ENCODE measurements at places on chromosomes 11 and 22.

- DNase-seq, result no peak
These were observed 29.3 kb upstream of the CABP7 start for GRCh38 chr22:29690476-29690875.

DNA sequence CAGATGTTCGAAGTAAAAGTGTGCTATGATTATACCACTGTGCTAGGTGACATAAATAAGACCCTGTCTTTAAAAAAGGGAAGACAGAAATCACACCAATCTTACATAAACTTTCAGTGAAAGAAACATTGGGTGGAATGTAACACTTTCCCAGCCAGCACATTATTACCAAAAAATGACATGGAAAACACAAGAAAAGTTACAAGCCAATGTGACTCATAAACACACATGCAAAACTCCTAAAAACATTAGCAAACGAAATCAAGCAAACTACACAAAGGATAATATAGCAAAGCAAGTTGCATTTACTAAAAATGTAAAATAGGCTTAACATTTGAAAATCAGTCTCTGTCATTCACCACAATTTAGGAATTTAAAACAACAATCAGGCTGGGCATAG lies 47.0 kb downstream of the SBF2 start:
- DNase-seq, result no peak

GRCh38 chr22:22403306-22403705 lies 105.2 kb downstream of the ZNF280B start:
- DNase-seq, result no peak

- DNase-seq, result no peak
These were observed 40.7 kb downstream of the LMO1 start for GRCh38 chr11:8222820-8223512.

DNA sequence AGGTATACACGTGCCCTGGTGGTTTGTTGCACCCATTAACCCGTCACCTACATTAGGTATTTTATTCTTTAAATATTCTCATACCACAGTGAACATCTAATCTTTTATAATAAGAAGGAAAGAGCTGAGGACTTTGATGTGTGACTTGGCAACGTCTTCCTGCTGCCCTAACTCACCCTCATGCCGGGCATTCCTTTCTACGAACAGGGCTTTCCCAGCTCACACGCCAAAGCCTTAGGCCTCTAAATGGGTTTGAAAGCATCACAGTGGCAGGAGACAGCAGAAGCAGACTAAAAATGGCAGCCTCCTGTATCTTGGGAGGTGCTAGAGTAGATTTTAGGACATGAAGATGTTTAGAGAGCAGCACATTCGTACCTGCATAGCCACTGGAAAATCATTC lies 52.6 kb downstream of the CLTCL1 start:
- no peak for DNase-seq

- no peak for DNase-seq
These were observed 6.0 kb downstream of the PARVG start for GRCh38 chr22:44186737-44187136.

DNA sequence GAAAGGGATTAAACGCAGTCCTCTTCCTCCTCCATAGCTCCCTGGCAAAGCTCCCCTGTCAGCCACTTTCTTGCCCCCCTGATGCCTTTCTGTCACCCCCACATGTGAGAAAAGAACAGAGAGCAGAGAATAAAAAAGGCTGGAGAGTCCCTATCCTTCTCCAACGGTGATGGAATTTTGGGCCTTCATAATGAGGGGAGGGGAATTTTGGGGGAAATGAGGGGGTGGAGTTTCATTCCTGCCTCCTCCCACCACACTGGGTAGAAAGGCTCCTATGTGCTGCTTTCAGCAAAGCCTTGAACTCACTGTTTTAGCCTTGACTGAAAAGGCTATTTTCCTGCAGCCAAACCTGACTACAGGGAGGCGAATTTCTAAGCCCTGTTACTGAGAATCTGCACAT lies 59.3 kb downstream of the C11orf58 start:
- no peak for DNase-seq

DNA sequence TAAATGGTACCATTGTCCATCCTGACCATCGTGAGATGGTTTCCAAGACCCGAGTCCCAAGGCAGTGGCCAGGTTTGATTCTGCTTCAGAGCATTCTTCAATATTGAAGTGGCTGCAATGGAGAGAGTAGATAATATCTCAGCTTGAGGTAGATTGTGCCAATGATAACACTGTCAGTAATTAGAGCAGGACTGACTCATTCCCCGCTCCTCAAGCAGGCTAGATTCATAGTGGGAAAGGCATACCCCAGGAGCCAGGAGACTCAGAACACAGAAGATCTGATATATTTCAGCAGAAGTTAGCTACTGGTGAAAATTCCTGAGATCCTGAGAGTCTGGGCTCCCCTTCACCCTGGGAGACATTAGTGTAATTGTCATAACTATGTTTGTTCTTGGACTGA lies 55.6 kb upstream of the LARGE1 start:
- DNase-seq, result no peak

DNA sequence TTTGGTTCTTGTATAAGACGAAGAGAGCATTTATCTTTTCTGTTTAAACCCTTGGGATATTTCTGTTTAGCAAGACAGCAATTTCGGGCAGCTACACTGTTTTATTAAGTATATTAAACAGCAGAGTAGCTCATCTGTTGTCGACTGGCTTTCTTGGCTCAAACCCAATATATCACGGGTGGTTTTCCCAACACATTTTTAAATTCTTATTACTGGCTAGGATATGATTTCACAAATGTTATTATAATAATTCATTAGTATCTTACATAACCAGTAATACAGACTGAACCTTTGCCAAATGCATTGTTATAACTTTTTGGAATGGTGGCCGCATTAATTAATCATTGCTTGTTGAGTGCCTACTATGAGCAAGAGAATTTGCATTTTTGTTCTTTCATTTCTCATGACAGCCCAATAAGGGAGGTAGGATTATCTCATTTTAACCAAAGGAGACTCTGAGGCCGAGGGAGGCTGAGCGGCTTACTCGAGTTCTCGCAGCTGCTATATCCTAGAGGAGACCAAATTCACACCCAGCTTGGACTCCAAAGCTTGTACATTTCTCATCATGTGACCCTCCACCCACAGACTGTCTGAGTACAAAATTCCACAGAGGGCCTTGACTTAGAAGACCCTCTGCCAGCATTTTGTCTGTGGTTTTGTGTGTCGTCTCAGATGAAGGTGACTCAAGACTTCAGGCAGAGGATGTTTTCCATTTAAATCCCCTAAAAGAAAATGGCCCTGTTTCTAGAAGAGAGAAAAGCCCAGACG lies 304.9 kb downstream of the NTM start:
- DNase-seq, result no peak

DNA sequence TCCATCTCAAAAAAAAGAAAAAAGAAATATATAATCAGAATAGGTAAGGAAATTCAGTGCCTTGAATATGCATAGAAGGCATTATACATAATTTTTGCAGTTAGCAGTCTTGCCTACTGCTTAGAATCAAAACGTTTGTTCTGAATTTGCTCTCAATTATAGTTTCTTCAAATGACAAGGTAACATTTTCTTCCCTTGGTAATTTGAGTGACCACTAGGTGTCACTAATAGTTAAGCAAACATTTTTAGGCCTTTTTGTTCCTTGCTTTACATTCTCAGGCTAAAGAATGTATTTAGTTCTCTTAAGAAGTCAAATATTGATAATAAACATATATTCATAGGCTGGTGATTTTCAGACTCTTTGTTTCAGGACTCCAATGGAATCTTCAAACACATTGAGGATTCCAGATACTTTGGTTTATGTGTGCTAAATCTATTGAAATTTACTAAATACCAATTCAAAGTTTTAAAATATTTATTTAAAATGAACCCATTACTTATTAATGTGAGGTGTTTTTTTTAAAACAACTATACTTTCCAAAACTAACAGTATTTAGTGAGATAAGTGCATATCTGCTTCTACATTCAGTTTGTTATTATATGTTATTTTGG lies 55.0 kb upstream of the DEPDC7 start:
- DNase-seq, result no peak

GRCh38 chr11:12962306-12962705 lies 46.8 kb upstream of the RASSF10 start:
- DNase-seq, result no peak

DNA sequence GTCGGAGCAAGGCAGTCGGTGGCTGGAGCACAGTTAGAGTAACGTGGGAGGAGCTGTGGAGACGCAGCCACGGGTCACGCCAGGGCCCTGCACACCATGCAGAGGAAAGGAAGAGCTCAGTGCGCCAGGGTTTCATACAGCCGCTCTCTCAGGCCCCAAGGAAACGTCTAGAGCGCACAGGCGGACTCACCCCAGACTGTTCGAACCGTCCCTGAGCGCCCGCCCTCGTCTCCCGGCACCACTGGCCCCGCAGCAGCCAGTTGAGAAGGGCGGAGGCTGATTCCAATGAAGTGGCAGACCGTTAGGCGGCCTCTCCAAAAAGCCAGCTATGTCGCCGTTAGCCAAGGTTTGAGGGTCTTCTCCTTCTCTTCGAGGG lies 483 bp upstream of the HYLS1 start:
- no peak for DNase-seq

DNA sequence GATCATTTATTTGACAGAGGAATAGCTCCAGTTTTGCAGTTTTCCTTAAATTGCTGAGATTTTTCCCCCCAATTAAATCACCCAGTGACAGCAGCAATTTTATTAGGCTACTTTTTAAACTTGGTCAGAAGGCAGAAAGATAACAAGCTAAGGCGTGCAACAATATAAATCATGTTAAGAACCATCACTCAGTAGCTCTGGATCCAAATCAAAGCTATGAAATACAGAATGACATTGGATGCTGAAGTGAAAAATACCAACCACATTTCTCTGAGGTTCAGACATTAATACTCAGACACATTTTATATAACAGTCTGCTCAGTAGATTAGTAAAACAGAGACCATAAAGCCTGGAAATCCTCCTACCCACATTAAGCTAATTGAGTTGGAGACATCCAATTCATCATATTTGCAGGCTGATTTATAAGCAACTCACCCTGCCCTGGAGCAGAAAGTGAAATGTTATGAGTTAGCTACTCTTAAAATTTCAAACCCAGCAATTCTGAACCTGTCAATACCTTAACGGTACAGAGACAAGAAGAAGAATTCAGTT lies 1108.4 kb downstream of the DLG2 start:
- no peak for DNase-seq

GRCh38 chr11:110797453-110797852 lies 85.2 kb upstream of the ARHGAP20 start:
- DNase-seq, result no peak

- no peak for DNase-seq
These were observed 57.6 kb downstream of the SMIM38 start for GRCh38 chr11:69213316-69213715.

GRCh38 chr11:87020336-87020735 lies 17.4 kb upstream of the TMEM135 start:
- DNase-seq, result no peak

DNA sequence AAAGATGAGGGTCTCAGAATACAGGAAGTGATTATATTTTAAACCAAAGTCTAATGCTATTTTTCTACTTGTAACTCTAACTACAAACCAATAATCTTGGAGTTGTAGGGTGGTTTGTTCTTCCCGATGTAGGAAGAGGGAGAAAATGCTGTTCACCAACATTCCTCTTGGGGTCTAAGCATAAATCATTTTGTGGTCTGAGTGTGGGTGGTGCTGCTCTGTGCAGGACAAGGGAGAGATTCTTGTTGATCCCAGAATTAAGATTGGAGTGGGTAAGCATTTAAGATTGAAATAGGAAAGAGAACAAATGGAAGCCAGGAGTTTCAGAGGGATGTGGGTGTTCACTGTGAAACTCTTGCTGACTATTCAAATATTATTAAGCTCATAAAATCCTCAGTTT lies 38.6 kb upstream of the MMP13 start:
- DNase-seq, result no peak

GRCh38 chr11:1997755-1998154 lies at the start of gene H19:
Gene H19 (minus strand): TSS chr11:1997842.
- no peak for DNase-seq

Data from esophagus squamous epithelium (tissue), 5 donors.